H1 (cell line): ENCODE measurements at places on chromosomes 5 and 9. TPM values are rescaled to one million over a fixed set of nuclear protein-coding genes. Genes with fewer than 3 reads are reported as not detected.
A peak's percentile ranks its signal among the peaks of the same experiment; 100 is the strongest.

Gene GABRA1
- 16.2 and 17.3 TPM in 2 replicates for total RNA-seq

Gene CNTNAP3
- 5.1 and 9.0 TPM in 2 replicates for total RNA-seq

Gene GRM6
- not detected in 2 replicates for total RNA-seq

Gene NIM1K
- total RNA-seq = not detected in 2 replicates

Gene PCDHA4
- total RNA-seq = 5.3 and 5.7 TPM in 2 replicates

DNA sequence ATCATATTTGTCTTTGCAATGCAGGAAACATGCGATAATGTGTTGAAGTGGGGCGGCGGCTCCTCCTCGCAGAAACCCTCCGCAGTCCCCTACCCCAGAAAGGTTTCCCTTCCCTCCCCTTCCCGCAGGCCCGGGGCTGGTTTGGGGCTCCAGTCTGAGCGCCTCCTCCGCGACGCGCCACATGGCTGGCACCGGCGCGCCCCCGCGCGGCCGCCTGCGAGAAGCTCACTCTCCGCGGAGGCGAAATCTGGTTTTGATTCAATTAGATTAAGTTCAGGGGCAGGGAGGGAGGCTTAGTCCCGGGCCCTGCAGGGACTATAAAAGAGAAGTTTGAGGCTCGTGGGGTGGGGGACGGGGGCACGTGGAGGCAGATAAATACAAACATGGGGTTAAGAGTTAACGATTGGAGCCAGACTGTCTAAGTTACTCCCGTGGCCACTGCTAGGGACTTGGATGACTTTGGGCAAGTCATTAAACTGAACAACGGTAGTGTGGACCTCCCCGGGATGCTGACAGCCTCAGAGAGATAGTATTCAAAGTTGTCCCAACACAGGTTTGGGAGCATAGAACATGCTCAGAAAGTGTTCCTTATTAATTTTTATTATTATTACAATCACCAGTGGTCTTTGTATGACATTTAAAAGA is 69.4 kb downstream of the MSX2 start:
- DNase-seq = peak; percentile 23

GRCh38 chr9:120202856-120203654 is 376.9 kb downstream of the CDK5RAP2 start:
- no peak for DNase-seq

DNA sequence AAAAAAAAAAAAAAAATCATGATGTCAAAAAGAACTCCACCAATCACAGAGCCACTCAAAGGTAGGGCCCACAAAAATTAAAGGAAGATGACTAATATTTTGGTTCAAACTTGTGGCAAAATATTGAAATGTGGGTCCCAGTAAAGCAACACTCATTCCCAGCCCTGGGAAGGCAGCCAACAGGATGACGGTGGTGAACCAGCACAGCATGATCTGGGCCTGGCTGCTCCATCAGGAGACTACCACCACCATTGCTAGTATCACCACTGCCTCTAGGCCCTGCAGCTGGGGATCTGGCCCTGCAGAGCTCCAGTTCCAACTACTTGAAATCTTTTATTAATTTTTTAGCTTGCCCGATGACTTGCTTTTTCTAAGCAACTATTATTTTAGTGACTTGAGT is 206.8 kb upstream of the ITGA1 start:
- no peak for DNase-seq

DNA sequence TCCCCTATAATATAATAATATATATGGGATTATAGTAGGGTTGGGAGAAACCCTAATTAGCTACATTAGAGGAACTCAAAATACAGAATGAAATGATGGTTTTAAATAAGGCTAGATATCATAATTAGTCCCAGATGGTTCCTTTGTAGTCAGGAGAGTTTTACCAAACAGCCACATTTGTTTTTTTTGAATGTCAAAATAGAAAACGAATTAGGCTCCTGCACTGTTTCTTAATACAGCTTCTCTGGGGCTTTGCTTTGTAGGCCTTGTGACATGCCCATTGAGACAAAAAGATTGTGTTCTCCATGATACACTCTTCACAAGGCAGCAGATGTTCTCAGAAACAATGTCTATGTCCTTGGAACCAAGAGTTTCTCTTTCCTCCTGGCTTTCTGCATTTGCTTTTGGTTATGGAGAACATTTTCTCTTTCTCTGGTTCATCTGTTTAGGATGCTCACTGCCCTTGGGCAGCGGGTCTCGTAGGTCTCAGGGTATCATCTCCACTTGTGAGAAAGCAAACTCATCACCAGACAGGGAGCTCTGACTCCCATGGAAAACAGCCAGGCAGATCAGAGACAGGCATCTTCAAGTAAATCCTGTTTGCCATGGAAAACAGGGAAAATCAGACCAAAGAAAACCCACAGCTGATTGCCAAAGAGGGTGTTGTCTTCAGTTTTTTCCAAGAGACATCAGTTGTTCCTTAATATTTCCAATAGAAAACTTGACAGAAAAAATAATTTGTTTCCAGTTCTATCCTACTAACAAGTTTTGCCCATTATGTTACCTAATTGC is 54.1 kb upstream of the RPS23 start:
- no peak for DNase-seq

GRCh38 chr9:135224921-135225541 is 137.6 kb downstream of the OLFM1 start:
- no peak for DNase-seq

DNA sequence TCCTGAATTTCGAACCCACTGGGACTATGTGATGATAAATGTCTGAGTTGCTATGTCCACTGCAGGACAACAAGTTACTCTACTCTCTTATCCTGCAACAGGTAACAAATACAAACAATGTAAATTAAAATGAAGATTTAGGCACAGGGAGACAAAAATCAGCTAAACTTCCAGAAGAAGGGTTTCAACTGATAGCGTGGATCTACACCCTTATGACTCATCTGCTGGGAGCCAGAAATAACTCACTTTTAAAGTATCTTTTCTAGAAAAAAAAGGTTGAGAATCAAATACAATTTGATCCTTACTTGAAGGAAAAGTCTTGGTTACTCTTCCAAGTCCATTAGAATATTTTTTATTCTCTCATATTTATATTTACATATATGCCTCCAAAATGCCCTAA is 21.4 kb downstream of the PJA2 start:
- DNase-seq = no peak

- DNase-seq = no peak
Observed at GRCh38 chr5:59828623-59829022, 64.9 kb downstream of the PDE4D start.

- DNase-seq = no peak
Observed at GRCh38 chr9:88645172-88645878, 110.3 kb downstream of the NXNL2 start.

- no peak for DNase-seq
Observed at GRCh38 chr9:102518324-102518723, 476.8 kb upstream of the CYLC2 start.
